HS-5 (cell line): ENCODE measurements at places on chromosomes 6 and 20.

DNA sequence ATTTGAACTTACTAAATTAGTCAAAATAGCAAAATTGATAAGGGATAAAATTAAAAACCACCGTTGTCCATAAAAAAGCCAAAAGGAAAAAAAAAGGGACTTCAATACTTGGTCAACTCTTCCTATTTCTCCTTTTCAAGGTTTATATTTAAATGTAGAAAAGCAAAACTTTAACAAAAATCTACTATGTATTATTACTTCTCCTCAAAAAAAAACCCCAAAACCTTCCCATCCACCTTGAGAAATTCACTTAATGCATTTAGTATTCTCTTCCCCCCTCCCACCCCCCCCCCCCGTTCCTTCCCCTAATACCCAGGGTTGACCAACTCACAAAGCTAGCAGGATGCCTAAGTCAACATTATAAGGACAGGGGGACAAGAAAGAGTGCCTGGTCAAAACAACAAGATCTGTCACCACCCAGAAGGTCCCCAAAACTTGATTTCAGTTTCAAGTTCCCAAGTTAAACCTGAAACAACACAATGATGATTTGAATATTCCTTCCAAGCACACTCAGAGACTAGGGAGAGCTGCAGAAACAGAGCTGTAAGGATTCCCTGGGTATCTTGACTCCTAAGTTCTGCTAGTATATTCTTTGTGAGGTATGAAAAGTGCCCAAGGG lies 14.6 kb downstream of the GMDS start:
- no peak for DNase-seq

GRCh38 chr6:111122458-111123286 lies 35.4 kb downstream of the SLC16A10 start:
- DNase-seq: no peak

GRCh38 chr6:82645536-82646230 lies 282.1 kb downstream of the TPBG start:
- no peak for DNase-seq

- no peak for DNase-seq
Observed at GRCh38 chr6:160260367-160260766, 1.7 kb upstream of the SLC22A2 start.

DNA sequence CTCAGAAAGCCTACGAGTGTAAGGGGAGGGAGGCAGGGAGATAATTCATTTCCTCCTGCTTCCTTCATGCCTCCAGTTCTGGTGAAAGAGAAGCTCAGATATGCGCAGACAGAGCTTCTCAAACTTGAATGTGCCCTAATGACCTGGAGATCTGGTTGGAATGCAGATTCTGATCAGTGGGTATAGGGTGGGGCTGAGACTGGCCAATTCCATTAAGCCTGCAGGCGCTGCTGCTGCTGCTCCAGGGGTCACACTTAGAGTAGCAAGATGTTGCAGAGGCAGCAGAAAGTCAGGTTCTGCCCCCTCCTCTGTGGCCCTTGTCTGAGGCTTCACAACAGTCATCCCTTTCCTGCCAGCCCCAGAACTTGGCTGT lies 161.0 kb downstream of the DHX35 start:
- no peak for DNase-seq

DNA sequence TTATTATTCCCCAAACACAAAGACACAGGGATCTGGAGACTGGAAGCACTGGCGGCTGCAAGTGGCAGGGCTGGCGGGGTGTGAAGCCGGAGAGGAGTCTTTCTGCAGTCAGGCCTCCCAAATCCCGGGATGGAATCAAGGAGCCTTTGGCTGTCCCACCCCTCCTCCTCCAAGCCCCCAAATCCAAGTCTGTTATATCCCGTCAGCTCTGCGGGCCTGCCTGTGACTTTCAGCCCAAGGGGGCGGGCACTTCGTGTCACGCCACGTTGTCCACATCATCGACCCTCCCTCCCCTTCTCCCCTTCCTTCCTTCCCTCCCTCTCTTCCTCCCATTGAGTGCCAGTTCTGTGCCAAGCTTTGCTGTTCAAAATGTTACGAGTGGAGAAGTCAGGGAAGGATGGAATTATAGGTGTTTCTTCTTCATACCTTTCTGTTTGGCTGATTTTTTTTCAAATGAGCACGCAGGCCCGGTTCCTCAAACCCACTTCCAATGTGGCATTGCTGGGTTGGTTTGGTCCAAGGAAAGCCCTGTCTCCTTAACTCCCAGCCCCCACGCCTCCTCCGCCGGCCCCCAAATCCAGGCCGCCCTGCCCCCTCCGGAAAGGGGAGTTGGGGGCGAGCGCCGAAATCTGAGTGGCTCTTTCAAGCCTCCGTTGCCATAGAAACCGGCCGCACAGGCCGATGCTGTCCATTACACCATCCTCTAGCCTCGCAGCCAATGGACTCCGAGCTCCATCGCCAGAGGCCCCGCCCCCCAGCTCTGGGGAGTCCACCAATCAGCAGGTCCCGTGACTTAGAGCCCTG lies 12.7 kb downstream of the ZCCHC3 start:
- DNase-seq: no peak

- DNase-seq: no peak
Observed at GRCh38 chr20:667351-668034, 8.1 kb downstream of the SCRT2 start.

DNA sequence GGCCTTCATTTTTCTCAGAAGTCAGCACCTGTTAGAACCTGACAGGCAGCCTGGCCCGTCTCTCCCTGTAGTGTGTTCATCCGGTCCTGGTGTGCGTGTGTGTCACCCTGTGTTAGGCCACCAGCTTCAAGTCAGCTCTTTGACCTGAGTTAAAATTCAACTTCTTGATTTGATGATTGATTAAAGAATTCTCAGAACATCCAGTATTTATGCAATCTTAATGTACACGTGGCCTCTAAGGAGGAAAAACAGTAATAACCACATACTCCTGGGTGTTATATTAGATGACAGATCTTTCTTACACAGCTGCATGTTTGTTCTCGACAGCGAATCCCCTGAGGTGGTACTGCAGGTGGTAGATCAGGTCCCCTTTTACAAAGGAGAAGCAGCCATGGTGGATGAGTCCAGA lies 19.1 kb upstream of the TMEM217 start:
- no peak for DNase-seq

- DNase-seq: no peak
Observed at GRCh38 chr6:7431313-7431673, 41.7 kb downstream of the RIOK1 start.

GRCh38 chr6:97917369-97917768 lies 634.4 kb upstream of the MMS22L start:
- DNase-seq: no peak

- peak; percentile 92 for DNase-seq
Observed at GRCh38 chr20:44720621-44720996, 5.4 kb downstream of the CCN5 start.

DNA sequence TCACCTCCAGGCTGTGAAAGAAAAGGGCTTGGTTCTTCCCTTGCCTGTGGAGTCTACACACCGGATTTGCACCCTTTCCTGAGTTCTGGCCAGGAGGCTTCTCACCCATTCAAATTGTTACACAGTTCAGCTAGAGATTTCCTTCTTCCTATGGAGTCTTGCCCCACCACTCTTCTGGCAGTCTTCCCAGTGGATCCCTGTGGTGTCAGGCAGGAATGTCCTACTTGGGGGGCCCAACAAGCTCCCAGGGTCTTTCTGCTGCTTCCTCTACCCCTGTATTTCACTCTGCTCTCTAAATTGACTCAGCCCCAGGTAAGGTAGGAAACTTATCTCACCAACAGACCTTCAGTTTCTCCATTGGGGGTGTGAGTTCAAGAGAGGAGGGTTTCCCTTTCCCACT lies 14.0 kb upstream of the CST9L start:
- no peak for DNase-seq

DNA sequence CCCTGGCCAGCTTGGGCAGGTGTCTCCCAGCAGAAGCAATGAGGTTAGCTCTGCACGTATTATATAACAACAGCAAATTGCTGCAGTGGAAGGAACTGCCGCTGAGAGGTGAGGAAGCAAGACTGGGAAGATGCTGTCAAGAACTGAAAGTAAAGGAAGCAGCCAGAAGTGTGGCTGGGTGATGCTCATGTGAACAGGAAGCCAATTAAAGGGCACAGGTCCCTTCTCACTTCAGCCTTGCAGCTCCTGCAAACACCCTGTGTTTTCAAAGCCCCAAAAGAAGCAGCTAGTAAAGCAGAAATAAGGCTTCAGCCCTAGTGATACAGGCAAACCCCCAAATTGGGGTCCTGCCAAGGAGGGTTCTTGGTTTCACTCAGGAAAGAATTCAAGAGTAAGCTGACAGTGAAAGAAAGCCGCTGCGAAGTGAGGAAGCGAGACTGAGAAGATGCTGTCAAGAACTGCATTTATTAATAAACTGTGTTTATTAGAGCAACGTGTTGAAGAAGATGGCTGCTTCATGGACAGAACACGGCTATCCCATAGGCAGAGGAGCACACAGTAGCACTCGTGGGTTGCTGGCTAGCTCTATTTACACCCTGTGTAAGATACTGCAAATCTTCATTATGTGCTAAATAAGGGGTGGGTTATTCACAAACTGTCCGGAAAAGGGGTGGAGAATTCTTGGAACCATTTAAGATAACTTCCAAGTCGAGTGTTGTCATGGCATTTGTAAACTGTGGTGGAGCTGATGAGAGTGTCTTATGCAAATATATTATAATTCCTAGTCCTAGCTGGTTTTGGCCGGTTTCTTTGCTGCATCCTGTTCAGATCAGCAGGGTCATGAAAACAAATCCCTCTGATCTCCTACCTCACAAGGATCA lies 152.2 kb downstream of the LINC00237 start:
- DNase-seq: no peak

DNA sequence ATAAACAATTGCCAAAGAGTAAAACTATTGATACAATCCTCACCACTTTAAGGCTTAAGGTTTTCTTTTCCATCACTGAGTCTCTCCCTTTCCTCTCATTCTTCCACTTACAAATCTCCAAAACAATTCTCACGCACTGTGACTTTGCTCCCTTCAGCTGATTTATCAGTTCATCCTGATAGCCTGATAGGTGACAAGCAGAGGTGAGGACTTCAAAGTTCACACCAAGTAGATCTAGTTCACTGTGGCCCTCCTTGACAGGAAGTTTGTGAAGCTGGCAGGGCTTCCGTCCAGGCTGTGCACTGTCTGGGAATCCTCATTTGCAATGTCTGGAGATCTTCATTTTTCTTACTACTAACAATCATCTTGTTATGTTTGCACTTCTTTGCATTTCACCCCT lies 35.2 kb upstream of the POU5F1 start:
- no peak for DNase-seq

- DNase-seq: no peak
Observed at GRCh38 chr20:17651760-17652388, 30.2 kb downstream of the RRBP1 start.

DNA sequence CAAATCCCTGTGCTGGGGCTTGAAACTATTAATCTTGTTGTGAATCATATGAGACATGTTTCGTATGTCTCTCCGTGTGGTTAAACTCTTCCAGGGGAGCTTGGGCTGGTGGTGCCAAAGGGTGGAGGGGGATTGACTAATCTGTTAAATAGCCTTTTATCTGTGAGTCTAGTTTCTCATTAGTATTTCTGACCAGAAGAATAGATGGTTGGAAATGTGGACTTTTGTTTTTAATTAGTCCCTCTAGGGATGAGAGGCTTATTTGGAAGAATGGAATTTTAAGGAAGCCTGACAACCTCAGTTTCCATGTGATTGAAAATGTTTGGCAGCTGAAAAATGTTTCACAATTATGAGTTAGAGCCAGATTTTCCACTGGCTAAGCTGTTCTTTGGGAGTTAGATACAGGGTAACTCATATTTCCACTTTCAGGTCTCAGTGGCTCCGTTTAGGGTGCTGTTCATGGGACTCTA lies 117.3 kb downstream of the BCKDHB start:
- DNase-seq: peak; percentile 56

GRCh38 chr6:138499303-138500018 lies at the start of gene NHSL1:
TSS of gene NHSL1 (minus strand) at chr6:138499494. CDS start at chr6:138499290, 204 bp downstream.
- no peak for DNase-seq

GRCh38 chr20:2053615-2054014 lies 48.0 kb upstream of the STK35 start:
- no peak for DNase-seq

- no peak for DNase-seq
Observed at GRCh38 chr20:54318892-54319291, 111.0 kb downstream of the PFDN4 start.

- peak; percentile 70 for DNase-seq
Observed at GRCh38 chr6:153538491-153538890, 407.4 kb upstream of the RGS17 start.

- DNase-seq: no peak
Observed at GRCh38 chr20:47577314-47577713, 75.6 kb downstream of the NCOA3 start.

- no peak for DNase-seq
Observed at GRCh38 chr20:54188132-54188849, 14.5 kb upstream of the CYP24A1 start.

GRCh38 chr6:133951881-133952814 lies 876 bp upstream of the TBPL1 start:
- peak; percentile 56 for DNase-seq

DNA sequence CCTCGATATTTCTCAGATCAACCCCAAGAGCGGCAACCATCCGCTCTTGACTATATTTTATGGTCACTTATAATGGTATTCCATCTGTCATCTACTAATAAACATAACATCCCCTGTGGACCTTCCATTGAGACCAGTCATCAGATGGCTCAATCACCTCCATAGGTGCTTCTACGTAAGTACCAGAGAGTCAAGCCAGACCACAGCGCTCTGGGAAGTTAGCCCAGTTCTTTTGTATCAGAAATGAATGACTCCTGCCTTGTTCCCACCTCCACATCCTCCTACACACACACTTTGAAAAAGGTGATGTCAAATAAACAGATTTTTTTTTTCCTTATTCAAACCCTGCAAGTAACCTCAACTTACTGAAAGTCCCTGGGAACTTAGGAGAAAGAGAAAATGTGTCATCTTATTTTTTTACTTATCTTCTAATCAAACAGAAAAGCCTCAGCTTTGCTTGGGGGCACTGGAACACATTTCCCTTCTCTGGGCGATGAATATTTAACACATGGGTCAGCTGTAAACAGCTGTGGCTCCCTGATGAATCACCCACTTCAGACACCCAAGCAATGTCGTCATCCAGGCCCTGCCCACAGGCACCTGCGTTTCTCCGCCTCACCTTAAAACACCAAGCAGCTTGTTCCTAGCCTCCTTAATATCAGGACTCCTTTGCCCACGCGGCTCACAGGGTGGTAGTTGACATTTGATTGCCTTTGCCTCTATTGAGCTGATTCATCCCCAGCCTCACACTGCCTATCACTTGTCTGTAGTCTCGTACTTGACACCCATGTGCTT lies 121.4 kb upstream of the LY86 start:
- DNase-seq: peak; percentile 35

DNA sequence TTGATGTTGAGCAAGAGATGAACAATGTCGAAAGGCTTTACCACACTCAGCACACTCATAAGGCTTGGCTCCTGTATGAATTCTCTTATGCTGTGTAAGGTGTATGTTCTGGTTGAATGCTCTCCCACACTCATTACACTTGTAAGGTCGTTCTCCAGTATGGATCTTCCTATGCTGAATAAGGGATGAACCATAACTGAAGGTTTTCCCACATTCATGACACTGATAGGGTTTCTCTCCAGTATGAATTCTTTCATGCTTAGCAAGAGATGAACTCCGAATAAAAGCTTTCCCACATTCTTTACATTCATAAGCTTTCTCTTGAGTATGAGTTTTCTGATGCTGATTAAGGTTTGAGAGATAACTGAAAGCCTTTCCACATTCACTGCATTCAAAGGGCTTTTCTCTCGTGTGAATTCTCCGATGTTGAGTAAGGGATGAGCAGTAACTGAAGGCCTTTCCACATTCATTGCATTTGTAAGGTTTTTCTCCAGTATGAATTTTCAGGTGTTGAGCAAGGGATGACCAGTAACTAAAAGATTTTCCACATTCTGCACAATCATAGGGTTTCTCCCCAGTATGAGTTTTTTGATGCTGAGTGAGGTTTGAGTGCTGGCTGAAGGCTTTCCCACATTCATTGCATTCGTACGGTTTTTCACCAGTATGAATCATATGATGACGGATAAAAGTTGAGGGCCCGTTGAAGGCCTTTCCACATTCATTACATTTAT lies 21.1 kb downstream of the ZNF184 start:
- DNase-seq: no peak
